ENCODE measurements at places on chromosomes 7 and 10.

GRCh38 chr10:31034098-31034909 lies 2.6 kb upstream of the ZNF438 start:
- H3K27me3 ChIP-seq = no peaks in the 10 kb centered on the region
- no peak overlapping the region for H3K27ac ChIP-seq
- H3K4me1 ChIP-seq = peaks cover 27% of the 10 kb centered on the region
- no peak overlapping the region for H3K4me3 ChIP-seq
- DNase-seq = no peak

DNA sequence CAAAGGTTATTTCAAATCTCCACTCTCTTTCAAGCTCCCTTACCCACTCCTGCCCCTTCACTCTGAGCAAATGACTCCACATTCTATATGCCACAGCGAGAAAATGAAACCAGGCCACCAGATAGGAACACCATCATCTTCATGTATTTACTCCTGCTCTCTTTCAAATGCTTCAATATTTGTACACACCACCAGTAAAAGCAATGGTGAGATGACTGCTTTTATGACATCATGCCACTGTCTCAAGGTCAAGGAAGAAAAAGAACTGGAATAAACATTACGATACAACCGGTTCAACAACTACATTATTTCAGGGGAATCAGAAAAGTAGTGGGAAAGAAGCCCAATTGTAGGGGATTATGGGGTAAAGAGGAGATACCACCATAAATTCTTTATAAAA lies 32.7 kb downstream of the PUS7 start:
- H3K27me3 ChIP-seq = no peaks in the 10 kb centered on the region
- no peak overlapping the region for H3K27ac ChIP-seq
- H3K4me3 ChIP-seq = no peak overlapping the region

- H3K27ac ChIP-seq = no peak overlapping the region
- no peak for DNase-seq
- no peaks in the 10 kb centered on the region for H3K4me1 ChIP-seq
- no peak overlapping the region for H3K4me3 ChIP-seq
- H3K36me3 ChIP-seq = no peaks in the 10 kb centered on the region
Observed at GRCh38 chr7:97317575-97317974, 200.1 kb downstream of the SDHAF3 start.

DNA sequence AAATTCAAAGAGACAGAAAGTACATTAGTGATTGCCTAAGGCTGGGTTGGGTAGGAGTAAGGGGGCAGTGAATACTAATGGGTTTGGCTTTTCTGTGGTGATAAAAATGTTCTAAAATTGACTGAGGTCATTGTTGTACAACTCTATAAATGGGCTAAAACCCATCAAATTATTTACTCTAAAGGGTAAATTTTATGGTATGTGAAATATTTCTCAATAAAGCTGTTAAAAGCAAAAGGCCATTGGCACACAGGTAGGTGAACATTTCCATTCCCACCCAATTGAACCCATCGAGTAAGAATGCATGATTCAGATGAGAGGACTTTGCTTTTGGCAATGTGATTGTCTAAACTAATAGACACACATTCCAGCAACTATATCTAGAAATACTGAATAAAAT lies 579.4 kb downstream of the GATA3 start:
- no peak for DNase-seq
- no peak overlapping the region for H3K27ac ChIP-seq
- no peaks in the 10 kb centered on the region for H3K27me3 ChIP-seq
- H3K4me1 ChIP-seq = no peaks in the 10 kb centered on the region
- no peak overlapping the region for H3K4me3 ChIP-seq

GRCh38 chr10:86344714-86345161 lies 21.9 kb downstream of the GRID1 start:
- H3K36me3 ChIP-seq = no peaks in the 10 kb centered on the region
- H3K4me1 ChIP-seq = no peaks in the 10 kb centered on the region
- no peak for DNase-seq
- H3K27ac ChIP-seq = no peak overlapping the region

Data from activated CD4-positive, alpha-beta memory T cell treated with anti-CD3 and anti-CD28 coated beads, Interleukin-2, amount 10 ng/mL, durations not matched to agents 7 days and 5 days (primary cell).